D341Med (cell line): ENCODE measurements at places on chromosomes 1 and 21.

DNA sequence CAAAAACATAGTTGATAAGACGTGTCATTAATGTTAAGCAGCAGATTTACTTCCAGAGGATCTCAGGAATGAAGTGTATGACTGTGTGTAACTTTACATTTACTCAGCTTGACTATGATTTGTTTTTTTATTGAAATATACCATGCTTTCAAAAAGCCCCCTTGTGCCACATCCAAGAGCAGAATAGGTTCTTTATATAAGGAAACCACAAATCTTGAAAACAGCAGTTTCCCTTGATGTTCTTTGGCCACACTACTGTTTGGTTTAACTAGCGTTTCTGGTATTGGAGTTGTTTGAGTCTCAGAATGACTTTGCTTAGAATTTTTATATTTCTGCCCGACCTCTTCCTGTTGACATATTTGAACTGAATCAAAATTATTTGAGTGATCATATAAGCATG, 25.0 kb downstream of the LRRC8C start:
- no peak for DNase-seq

DNA sequence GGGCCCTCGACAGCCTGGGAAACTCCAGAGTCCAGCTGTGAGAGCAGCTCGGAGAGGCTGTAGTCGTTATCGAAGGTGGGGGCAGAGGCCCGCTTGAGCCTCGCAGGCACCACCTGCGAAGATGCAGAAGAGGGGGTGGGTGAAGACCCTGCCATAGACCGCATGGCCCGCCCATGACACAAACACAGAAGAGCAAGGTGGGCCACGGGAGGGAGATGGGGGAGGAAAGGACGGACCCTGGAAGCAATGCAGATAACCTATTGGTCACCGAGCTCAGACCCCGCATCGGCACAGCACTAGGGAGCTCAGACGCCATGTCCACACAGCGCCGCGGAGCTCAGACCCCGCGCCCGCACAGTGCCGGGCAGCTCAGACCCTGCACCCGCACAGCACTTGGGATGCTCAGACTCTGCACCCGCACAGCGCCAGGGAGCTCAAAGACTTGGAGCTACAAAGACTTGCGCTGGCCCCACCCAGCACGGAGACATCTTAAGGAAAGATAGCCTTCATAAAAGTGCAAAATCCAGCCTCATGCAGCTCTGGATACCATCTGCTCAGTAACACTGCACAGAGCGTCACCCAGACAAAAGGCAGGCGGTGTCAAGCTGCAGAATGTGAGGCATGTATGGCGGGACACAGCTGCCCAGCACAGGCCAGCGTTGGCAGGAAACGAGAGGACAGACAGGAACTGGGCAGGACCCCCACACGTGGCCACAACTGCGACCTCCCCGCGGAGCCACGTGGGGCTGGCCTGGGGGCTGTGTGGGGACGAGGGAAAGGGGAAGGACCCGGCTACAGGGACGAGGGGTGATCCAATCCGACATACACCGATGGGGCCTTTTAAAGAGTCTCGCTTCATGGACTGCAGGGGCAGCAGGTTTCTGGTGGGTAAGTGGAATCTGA, 22.6 kb downstream of the RIPK4 start:
- DNase-seq = no peak

GRCh38 chr1:204560590-204561150, 44.5 kb downstream of the MDM4 start:
- DNase-seq = no peak

DNA sequence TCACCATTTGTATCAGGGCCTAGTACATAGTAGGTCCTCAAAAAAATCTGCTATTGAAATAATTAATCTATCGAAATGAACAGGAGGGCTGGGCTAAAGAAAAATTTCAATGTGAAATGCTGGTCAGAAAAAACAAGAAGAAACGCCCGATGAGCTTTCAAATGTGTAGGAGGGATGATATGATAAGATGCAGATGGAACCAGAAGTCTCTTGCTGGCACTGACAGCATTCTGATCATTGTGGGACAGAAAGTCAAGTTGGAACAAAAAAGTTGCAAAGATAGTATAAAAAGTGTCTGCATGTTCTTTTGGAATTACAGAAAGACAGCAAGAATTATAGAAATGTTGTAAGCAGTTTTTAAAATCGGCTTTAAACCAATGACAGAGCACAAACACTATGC, 11.1 kb downstream of the G0S2 start:
- no peak for DNase-seq

DNA sequence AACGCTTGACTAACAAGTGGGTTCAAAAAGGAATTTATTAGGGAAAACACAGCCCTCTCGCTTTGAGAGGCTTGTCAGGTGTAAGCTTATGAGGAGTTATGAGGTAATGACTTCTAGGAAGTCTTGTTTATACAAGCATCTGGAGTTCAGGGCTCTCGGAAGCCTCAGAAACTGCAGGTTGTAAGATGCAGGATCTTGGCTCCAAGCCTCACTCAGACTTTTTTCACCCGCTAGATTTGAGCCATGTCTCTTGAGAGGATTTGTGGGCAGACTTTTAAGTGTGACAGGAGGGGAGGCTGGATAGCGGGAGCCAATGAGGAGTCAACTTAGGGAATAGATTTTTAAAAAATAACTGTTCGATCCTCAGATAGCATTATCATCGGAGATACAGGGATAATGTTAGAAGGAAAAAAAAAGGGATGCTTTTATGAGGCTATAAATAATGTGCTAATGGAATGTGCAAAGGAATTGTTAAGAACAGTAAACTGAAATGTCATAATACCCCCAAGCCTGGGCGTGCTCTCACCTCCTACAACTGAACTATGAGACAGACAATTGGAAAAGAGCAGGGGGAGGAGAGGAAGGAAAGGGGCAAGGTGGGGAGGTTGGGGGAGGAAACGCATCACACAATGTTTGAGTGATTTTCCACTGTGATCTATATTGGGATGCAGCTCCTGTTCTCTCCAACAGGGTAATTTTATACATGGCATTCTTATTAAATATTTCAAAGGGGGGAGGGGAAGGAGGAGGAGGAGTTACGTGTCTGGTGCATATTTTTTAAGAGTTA, 107.4 kb upstream of the ESRRG start:
- no peak for DNase-seq

- DNase-seq = no peak
Measured at GRCh38 chr21:33249331-33250002, 16.7 kb upstream of the IL10RB start.

DNA sequence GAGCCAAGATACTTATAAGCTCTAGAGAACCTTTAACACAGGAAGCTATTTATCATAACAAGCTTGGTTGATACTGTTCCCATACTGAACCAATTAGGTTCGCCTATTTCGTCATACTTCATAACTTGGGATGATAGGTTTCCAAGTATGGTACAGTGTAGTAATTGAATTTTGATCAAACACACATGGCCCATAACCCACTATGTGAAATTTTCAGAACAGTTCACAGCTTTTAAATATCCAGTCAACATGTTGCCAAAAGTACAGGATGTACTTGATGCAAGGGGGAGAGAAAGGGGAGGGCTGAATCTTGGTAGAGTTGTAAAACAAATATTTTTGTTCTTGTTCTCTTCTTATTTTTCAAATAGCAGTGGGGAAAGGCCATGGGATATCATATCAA, 86.6 kb downstream of the TM2D1 start:
- no peak for DNase-seq

DNA sequence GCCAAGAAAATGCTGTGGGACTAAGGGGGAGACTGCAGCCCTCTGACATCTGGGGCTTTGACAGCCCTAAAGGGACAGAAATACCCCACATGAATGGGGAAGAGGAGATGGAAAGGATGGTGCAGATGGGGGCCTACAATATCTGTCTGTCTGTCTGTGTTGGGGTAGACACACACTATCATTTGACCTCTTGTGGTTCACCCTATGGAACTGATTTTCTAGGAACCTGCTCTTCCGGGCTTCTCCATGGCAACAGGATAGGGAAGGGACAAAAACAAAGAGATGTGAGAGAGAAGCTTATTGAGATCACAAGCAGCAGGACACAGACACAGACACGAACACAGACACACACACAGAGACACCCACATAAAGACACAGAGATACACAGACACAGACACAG, 17.1 kb downstream of the KIF21B start:
- no peak for DNase-seq

GRCh38 chr1:58982259-58982998, 198.6 kb upstream of the JUN start:
- DNase-seq = no peak

DNA sequence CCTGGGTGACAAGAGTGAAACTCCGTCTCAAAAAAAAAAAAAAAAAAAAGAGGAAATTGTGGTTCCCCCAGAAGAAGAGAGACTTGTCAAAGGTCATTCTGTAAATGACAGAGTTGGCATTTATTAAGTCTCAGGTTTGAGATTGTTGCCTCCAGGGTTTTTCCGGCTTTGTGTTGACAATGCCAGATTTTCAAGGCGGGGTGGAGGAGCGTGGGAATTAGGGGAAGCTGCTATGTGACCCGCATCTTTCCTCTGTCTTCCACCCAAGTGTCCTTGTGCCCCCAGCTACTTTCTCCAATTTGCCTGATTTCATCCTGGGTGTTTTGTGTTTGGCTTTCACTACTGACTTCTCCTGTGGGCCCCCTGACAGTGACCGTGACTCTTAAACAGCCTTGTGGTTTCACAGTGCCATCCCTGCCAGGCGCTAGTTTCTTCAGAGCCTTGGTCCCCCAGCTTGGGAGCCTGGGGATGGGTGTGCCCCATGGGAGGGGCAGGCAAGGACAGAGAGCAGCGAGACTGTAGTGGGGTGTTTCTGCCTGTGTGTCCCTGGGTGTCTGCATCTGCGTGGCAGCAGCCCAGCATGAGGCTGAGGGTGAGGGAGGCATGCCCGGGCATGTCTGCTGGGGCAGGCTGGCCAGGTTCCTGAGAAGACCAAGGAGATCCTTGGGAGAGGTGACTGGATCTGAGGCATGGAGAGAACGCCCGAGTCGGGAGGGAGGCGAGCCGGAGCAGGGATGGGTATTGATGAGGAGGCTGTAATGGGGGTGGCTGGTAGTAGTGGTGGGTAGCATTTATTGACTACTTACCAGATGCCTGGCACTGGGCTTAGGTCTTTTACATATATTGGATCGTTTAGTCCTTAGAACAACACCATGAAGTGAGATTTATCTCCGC, 46.3 kb downstream of the IER5 start:
- peak; percentile 78 for DNase-seq

DNA sequence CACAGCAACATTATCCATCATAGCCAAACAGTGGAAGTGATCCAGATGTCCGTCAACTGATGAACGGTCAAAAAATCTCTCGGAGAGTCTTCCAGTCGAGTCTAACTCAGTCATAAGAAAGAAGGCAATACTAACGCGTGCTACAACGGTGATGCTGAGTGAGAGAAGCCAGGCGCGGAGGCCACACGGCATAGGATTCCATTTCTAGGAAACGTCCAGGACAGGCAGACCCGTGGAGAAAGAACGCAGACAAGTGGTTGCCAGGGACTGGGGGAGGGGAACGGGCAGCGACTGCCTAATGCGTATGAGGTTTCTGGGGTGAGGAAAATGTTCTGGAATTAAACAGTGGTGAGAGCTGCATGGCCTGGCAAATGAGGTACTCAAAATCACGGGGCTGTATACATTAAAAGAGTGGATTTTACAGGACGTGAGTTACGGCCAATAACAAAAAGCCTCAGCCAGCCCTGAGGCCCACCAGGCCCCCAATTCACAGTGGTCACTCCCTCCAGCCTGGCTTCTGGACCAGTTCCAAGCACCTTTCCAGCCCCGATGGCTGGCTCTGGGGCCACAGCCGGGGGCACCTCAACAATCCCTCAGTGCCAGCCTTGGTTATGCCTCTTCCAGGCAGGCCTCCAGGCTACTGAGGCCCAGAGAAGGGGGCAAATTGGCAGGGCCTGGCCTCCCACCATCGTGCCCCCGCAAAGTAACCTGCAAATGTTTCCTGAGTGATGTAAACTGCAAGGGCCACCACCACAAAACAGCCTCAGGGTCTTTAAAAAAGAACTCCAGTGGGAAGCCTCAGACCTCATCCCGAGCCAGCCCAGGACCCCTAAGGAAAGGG, 3.4 kb downstream of the WNT9A start:
- no peak for DNase-seq

DNA sequence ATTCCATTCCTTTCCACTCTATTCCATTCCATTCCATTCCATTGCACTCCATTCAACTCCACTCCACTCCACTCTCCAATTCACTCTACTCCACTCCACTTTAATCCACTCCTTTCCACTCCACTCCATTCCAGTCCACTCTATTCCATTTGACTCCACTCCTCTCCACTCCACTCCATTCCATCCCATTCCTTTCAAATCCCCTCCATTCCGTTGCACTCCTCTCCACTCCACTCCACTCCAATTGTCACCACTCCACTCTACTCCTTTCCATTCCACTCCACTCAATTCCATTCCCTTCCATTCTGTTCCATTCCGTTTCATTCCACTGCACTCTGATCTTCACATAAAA, 2563.7 kb upstream of the TPTE start:
- DNase-seq = no peak

DNA sequence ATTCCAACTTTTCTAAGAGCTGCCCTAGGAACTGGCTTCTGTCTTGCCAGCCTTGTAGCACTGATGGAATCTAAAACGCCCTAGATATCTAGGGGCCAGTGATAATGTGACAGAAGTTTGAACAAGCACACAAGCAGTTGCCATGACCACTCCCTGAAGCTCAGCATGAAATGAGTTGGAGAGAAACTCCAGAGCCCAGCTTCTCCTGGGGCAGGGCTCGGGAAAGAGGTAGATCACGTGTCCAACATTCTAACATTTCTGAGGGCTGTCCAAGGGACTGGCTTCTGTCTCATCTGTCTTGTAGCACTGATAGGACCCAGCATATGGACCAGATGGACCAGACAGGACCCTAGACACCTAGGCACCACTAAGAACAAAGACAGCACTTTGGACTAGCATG, 37.9 kb downstream of the OMA1 start:
- no peak for DNase-seq

- no peak for DNase-seq
Measured at GRCh38 chr1:222454186-222454585, 93.7 kb downstream of the HHIPL2 start.
